NCI-H1930 (cell line): ENCODE measurements at places on chromosomes 11 and 22.
A peak's percentile ranks its signal among the peaks of the same experiment; 100 is the strongest.

GRCh38 chr11:30329150-30329940 lies 6.4 kb downstream of the ARL14EP start:
- DNase-seq: no peak

DNA sequence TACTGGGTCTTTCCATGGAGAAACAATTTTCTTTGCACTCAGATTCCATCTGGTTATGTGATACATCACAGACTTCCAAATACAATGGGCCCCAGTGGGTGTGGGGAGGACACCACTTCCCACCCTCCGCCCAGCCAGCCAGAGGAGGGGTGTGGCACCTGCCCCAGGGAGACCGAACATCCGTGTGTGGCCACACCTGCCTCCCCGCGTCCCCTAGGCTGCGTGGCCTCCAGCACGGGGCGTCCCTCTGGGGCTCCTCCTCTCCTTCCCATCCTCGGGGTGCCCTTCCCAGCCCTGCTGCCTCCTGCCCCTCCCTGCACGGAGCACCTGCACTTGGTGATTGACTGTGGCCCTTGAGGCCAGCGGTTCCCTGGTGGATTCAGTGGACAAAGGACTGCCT lies 49.1 kb downstream of the CERK start:
- DNase-seq: no peak

DNA sequence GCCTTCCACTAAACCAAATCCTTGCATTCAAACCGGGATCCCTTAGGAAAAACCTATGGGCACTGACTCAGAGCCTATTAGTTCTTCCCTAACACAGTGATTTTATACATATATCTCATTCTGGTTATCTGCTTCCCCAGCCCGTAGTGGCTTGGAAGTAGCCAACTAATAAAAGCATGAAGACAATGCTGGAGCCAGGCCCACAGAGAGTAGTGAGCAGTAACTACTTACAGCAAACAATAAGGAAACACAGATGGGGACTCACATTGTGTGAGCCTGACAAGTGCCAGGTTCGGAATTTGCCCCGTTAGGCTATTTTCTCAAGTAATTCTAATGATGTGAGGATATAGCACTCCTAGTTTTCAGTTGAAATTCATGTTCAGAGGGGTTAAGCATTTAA lies 83.3 kb upstream of the OR5AK2 start:
- no peak for DNase-seq

DNA sequence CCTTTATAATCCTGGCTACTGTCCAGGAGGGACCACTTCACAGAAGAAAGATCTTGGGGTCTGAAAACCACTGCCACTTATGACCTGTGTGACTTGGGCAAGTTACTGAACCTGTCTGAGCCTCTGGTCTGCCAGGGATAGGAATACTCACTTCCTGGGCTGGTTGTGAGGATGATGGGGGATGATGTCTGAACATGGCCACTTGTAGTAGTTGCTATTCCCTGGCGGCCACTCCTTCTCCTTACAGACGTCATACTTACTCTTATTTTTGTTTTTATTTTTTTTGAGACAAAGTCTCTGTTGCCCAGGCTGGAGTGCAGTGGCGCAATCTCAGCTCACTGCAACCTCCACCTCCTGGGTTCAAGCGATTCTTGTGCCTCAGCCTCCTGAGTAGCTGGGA lies 26.1 kb downstream of the CD82 start:
- no peak for DNase-seq

GRCh38 chr11:120704256-120704750 lies 192.8 kb downstream of the GRIK4 start:
- no peak for DNase-seq

DNA sequence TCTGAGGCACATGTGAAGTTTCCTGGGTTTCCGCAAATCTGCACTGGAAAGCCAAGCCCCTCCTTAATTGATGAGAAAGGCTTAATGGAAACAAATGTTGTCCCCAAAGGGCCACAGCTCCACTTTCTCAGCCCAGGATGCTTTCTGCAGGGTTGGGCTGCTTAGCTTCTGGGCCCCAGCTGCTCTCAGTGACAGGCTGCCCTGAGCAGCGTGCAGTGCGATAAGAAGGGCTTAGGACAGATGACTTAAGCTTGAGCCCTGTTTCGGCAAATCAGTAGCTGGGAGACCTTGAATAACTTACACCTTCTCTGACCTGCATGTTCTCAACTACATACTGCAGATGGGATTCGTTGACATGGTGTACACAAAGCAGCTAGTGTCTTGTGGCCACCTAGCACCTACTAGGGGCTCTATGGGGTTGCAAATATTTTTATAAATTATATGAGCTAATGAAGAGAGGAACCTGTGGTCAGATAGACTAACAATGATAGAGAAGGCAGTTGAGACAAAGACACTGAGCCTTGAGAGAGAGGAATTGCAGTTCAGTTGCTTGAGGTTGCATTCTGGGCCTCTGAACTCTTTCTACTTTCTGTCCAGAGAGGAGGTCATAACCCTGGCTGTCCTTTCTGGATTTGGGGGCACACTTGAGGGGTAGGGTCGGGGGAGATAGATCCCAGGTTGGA lies 11.5 kb downstream of the STX3 start:
- no peak for DNase-seq

DNA sequence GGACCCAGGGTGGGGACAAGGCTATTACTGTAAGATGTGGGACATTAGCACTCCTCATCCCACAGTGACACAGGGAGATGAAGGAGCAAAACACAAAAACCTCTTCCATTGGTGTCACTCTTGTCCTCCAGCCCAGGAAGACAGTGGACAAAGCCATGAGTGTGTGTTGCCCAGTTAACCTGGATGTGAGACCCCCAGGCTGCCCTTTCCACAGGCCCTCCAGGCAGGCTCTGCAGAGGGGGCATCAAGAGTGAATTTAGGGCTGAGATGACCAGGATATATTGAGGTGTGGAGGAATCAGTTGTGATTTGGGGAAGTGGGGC lies 111.3 kb downstream of the GGTLC2 start:
- no peak for DNase-seq

DNA sequence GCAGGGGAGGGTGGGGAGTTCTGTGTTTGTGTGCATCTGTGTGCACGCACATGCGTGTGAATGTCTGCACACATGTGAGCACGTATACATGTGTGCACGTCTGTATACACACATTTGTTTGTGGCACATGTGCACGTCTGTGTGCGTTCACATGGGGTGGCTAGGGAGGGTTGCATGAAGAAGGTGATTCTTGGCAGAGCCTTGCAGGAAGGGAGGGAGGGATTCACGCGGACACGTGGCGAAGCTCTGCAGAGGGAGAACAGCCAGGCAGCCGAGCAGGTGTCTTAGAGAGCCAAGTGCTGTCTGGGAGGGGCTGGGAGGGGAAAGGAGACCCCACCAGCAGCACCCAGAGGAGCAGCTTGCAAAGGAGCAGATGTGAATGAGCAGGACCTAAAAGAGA lies 372.1 kb downstream of the BRD1 start:
- DNase-seq: no peak

- peak; percentile 24 for DNase-seq
These were observed 18.8 kb downstream of the PRPF19 start for GRCh38 chr11:60887556-60887955.

- DNase-seq: no peak
These were observed 1.9 kb downstream of the EHBP1L1 start for GRCh38 chr11:65577756-65578109.

DNA sequence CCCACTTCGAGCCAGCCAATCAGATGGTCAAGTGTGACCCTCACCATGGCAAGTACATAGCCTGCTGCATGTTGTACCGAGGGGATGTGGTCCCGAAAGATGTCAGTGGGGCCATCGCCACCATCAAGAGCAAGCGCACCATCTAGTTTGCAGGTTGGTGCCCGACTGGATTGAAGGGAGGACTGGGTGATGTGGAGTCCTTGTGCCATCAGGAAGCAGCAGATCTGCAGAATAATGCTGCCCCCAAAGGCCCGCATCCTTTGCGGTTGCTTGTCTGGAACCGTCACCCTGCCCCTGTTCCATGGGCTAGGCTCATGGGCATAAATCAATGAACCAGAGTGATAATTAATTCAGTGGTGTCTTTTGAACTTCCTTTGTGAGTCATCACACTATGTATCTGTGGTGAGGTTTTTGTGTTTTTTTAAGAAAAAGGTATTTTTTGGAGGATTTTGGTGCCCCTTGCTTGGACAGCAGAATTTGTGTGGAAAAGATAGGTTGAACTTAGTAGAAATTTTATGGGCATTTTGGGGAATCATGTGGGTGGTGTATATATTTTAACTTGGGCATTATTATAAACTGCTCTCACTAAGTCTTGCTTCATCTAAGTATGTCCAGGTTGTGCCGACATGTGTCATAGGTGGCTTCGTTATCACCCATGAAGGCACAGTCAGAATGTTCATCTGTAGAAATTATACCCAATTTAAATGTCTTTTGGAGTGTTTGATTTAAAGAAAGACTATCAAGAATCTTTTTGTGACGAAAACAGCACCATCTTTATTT lies 22.3 kb downstream of the LRRC74B start:
- no peak for DNase-seq

- no peak for DNase-seq
These were observed 835.1 kb downstream of the NTM start for GRCh38 chr11:132205496-132205895.

DNA sequence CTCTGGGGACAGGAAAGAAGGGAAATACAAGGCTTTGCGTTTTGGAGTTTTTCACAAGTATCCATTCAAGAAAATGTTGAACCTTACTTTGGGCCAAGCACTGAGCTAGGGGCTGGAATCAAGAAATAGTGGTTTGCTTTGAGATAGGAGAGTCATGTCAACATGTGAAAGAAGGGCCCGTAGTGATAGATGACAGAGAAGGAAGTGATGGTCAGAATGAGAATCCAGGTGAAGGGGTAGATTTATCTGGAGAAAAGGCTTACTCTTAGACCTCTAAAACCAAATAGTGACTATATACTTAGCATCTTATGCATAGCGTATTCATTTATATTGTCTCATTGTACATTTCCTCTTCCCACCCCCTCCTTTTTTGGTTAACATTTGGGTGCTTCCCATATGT lies 87.3 kb downstream of the GAB2 start:
- no peak for DNase-seq

- no peak for DNase-seq
These were observed 179.6 kb downstream of the CSNK2A3 start for GRCh38 chr11:11173316-11174025.

GRCh38 chr11:44732564-44732963 lies 5.8 kb downstream of the TSPAN18 start:
- DNase-seq: no peak

- no peak for DNase-seq
These were observed 2.0 kb upstream of the EHD1 start for GRCh38 chr11:64880240-64881001.

DNA sequence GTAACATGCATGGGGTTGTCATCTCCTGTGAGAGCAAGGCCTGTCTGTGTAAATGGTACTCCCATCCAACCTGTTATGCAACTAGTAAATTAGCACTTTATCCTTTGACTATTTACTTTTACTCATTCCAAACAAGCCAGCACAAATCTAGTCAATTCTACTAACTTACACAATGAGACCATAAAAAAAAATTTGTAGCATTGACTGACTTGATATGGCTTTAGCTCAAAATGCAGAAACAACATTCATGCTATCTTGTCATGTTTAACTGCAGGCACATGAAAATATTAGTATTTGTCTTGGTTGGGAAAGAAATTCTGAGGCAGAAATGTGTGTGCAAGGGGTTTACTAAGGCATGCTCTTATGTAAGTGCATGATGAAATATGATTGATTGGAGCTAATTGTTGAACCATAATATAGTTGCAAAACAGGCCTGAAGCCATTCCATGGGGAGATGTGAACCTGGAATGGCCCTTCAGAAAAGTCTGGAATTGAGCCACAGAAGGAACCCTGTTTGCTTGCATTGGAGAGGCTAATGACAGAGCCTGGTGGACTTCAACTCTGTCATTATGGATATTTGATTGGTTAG lies 2.5 kb downstream of the SLC22A25 start:
- DNase-seq: no peak

- DNase-seq: no peak
These were observed 10.0 kb downstream of the TPCN2 start for GRCh38 chr11:69058511-69059270.

- DNase-seq: no peak
These were observed 2.5 kb upstream of the LRRC74B start for GRCh38 chr22:21042978-21043859.

DNA sequence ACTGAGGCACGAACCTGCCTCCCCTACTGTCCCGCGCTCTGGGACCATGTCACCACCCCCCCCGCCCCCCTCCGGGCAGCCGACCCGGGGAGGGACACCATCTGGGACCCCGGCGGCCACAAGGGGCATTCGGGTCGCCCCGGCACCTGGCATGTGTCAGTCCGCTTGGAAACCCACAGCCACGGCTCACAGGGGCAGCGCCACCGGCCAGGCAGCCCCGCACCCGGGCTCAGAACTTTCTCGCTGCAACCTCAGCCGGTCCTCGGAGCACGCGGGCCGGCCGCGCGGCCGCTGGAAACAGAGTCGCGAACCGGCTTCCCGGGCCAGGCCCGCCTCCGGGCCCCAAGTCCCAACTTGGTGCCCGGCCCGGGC lies 159.9 kb upstream of the GRK3 start:
- no peak for DNase-seq

DNA sequence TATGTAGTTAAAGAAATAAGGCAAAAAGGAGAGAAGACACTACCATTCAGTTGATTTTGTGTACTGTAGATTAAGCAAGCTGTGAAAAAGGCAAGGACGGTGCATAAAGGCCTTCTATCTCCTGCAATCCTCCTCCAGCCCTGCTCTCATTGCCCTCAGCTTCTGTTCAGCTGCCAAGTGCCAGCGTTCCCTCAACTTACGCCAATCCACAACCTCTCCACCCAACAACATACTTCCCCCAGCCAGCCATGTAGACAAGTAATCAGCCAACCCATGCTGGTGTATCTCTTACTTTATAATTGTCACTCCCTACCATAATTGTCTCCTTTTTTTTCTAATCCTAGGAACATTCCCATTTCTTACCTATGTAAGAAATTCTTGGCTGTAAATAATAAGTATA lies 30.1 kb upstream of the ANO5 start:
- DNase-seq: no peak

- DNase-seq: no peak
These were observed 25.6 kb downstream of the ANKRD42 start for GRCh38 chr11:83219095-83219494.

- DNase-seq: no peak
These were observed 1401.0 kb downstream of the BRD1 start for GRCh38 chr22:48426466-48427380.

- DNase-seq: no peak
These were observed 12.2 kb upstream of the CYTH4 start for GRCh38 chr22:37269936-37270678.

DNA sequence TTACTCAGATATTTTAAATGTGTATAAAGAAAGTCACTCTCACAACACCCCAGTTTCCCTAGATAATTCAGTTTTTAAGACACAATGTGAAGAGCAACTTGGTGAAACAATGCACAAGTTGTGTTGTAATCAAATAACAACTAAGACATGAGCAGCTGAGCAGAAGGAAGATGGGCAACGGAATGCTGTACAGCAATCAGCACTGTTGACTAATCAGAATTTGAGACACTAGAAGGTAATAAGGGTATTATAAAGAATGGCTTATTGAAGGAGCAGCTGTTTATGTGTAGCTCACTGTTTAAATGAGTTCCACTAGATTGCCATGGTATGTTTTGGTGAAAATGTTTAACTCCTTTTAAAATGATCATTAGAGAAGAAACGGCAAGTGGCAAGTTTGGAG lies 60.1 kb downstream of the SOX6 start:
- no peak for DNase-seq

GRCh38 chr11:35098855-35099254 lies 40.1 kb upstream of the CD44 start:
- no peak for DNase-seq

- DNase-seq: no peak
These were observed 6.2 kb downstream of the DRAP1 start for GRCh38 chr11:65925397-65925796.
